ENCODE measurements at places on chromosomes 7 and 10. TPM values are rescaled to one million over a fixed set of nuclear protein-coding genes. Genes with fewer than 3 reads are reported as not detected.

GRCh38 chr10:30270247-30270646 is 78.8 kb downstream of the MTPAP start:
- H3K4me3 ChIP-seq, result no peak overlapping the region
- no peak overlapping the region for H3K27ac ChIP-seq
- DNase-seq, result no peak
- H3K4me1 ChIP-seq, result no peaks in the 10 kb centered on the region

DNA sequence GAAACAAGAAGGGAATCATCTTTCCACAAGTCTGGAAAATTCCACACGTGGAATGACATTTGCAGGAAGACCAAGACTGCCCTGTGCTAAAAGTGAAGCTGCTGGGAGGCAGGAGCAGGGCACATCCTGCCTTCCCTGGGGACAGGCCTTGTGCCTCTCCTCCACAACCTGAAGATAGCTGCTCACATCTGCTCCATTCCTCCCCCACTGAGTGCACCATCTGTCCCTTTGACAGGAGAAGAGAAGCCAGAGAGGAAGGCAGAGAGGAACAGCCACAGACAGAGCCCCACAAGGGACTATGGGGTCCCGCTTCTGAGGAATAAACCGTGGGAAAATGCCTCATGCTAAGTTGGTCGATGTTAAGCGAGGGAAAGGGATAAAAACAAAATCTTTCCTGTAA is 15.9 kb upstream of the FAM171A1 start:
- H3K4me3 ChIP-seq, result no peak overlapping the region
- no peaks in the 10 kb centered on the region for H3K36me3 ChIP-seq
- H3K27ac ChIP-seq, result no peak overlapping the region
- DNase-seq, result no peak
- H3K4me1 ChIP-seq, result peaks cover 22% of the 10 kb centered on the region

GRCh38 chr7:142855756-142856564 is 1.1 kb downstream of the EPHB6 start:
- peak overlapping the region; percentile 65 for H3K4me3 ChIP-seq
- peaks cover 4% of the 10 kb centered on the region for H3K4me1 ChIP-seq
- no peaks in the 10 kb centered on the region for H3K36me3 ChIP-seq
- DNase-seq, result no peak

DNA sequence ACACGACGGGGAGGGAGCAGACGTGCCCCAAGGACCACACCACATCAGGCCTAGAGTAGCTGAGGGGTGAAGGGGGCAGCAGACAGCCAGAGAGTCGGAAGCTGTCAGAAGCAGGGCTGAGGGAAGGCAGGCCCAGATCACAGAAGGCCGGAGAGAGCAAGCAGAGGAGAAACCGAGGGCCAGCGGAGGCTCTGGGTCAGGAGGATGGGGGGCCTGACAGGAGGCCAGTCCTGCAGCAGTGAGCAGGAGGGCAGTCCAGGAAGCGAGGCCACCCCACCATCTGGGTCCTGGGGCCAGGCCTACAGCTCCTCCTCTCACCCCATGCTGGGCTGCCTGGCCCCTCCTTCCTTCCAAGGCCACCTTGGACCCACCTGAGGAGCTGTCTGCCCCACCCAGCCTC is 20.3 kb downstream of the SLIT1 start:
- H3K4me1 ChIP-seq, result peaks cover 18% of the 10 kb centered on the region
- no peaks in the 10 kb centered on the region for H3K27me3 ChIP-seq

DNA sequence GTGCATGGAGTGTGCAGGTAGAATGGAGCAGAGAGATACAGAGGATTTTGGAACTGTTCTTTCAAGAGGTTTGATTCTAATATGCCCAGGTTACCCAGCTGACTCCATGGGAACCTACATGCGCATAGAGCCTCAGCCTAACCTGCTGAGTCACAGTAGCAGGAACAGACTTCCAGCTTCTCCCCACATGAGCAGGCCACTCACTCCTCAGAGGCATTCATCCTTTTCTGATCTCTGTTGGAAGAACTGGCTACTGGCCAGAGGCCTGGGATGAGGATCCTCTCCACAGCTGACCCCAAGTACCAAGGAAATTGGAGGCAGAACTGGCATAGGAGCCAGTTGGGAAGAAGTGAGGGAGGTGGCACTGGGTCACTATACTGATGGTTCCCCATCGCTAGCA is 17.9 kb upstream of the CCSER2 start:
- H3K27ac ChIP-seq, result no peak overlapping the region
- DNase-seq, result no peak
- H3K4me1 ChIP-seq, result no peaks in the 10 kb centered on the region
- no peaks in the 10 kb centered on the region for H3K36me3 ChIP-seq

DNA sequence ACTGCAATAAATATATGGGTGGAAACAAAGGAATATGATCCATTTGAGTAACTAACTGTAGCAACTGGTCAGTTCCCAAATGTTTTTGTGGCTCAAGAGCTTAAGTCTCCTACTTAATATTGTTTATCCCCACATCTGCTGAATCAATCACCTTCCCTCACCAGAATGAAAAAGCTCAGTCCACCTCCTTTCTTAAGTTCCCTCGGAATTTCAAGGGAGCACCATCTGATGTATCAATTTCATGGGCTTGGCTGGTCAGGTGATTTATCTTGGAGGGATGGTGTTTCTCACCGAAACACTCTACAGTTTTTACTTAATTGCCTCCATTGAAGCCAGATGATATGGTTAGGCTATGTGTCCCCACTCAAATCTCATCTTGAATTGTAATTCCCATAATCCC is 176.6 kb downstream of the SEMA3E start:
- no peak for DNase-seq
- no peak overlapping the region for H3K27ac ChIP-seq
- H3K4me1 ChIP-seq, result peaks cover 23% of the 10 kb centered on the region
- H3K4me3 ChIP-seq, result no peak overlapping the region
- no peaks in the 10 kb centered on the region for H3K36me3 ChIP-seq

BMPER gene
- total RNA-seq, result 0.74 TPM

SRRM3 gene
- 4.6 TPM for total RNA-seq
